Vagina (tissue), 2 donors: ENCODE measurements at places on chromosomes 12 and 14.

GRCh38 chr14:74846968-74847665 is 28.8 kb downstream of the PROX2 start:
- no peak for DNase-seq

DNA sequence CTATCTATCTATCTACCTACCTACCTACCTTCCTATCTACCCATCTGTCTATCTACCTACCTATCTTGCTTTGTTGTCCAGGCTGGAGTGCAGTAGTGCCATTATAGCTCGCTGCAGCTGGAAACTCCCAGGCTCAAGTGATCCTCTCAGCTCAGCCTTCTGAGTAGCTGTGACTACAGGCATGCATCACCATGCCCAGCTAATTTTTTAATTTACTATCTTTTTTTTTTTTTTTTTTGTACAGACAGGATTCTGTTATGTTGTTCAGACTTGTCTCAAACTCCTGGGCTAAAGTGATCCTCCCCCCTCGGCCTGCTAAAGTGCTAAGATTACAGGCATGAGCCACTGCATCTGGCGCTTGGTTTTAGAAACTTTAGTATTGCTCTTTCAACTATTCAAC is 762.4 kb downstream of the SLC6A15 start:
- DNase-seq = no peak

- DNase-seq = no peak
Measured at GRCh38 chr12:10669533-10669932, 4.3 kb downstream of the STYK1 start.

DNA sequence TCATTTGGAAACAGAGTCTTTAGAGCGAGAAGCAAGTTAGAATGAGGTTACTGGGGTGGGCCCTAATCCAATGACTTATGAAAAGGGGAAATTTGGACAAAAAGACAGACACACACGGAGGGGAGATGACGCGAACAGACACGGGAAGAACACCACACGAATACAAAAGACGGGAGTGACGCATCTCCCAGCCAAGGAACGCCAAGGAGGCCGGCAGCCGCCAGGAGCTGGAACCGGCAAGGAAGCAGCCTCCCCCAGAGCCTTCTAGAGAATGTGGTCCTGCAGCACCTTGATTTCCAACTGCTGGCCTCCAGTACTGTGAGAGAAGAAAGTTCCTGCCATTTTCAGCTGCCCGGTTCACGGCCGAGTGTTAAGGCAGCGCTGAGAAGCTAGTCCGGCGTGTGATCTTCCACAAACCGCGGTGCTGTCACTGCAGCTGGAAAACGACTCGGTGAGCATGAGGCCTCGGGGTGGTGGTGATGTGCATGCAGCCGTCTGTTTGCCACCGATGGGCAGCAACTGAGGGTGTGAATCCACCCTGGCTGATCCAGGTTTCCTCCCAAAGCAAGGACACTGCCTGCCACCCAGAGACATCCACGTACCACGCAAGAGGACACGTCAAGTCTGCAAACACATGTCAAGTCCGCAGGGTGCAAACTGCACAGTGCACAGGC is 124.5 kb downstream of the NCOR2 start:
- DNase-seq = no peak

GRCh38 chr14:21556378-21557083 is 23.3 kb downstream of the OR10G3 start:
- no peak for DNase-seq

- no peak for DNase-seq
Measured at GRCh38 chr12:108319277-108320234, 19.6 kb downstream of the CMKLR1 start.

GRCh38 chr14:98433436-98433835 is 838.6 kb downstream of the BCL11B start:
- DNase-seq = no peak

DNA sequence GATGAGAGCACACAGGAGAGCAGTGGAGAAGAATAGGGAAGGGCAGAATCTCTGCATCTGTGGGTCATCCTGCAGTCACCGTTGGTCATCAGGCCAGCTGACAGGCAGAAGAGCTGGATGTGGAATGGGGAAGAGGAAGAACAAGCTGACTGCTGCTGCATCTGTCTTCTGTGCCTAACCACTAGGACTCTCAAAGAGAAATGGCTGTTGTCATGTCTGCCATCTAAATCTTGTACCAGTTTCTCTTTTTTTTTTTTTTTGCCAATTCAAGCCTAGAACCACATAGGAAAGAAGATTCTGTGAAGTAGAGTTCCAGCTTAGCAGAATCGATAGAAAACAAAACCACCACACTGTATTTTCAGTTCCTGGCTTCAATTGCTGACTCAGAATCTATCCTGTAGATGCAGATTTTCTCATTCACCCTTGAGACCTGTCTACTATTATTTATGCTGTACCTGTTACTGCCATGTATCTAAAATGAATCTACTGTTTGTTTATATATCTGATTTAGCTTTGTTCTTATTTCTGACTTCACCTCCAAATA is 421.9 kb upstream of the PRICKLE1 start:
- no peak for DNase-seq

- no peak for DNase-seq
Measured at GRCh38 chr14:100393906-100394732, 71.0 kb downstream of the SLC25A47 start.

- no peak for DNase-seq
Measured at GRCh38 chr12:58496411-58497190, 423.7 kb downstream of the LRIG3 start.
